ENCODE measurements at places on chromosomes 2 and 18. TPM values are rescaled to one million over a fixed set of nuclear protein-coding genes. Genes with fewer than 3 reads are reported as not detected.

GRCh38 chr18:41324020-41324791 lies 630.8 kb upstream of the PIK3C3 start:
- H3K27ac ChIP-seq, result no peak overlapping the region
- no peaks in the 10 kb centered on the region for H3K36me3 ChIP-seq
- DNase-seq, result no peak
- no peak overlapping the region for H3K4me3 ChIP-seq
- H3K4me1 ChIP-seq, result no peaks in the 10 kb centered on the region
- no peaks in the 10 kb centered on the region for H3K27me3 ChIP-seq

DNA sequence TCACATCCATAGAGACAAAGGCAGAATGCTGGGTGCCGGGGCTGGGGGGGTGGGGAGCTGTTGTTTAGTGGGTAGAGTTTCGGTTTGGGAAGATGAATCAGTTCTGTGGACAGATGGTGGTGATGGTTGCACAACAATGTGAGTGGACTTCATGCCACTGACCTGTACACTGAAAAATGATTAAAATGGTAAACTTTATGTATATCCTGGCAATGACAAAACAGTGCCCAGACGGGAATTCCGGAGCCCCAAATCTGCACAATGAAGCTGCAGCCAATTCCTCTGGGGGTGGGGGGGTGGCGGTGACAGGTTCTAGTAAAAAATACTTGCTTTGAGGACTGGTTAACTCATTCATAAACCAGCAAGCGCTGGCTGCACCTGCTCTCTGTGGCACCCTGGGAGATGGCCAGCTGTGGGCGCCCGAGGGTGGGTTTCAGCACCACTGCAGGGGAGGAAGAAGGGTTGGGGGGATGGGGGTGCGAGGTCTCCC lies 81.8 kb upstream of the HPCAL1 start:
- H3K27me3 ChIP-seq, result no peaks in the 10 kb centered on the region
- H3K4me1 ChIP-seq, result no peaks in the 10 kb centered on the region
- H3K36me3 ChIP-seq, result no peaks in the 10 kb centered on the region
- H3K4me3 ChIP-seq, result no peak overlapping the region

ONECUT2 gene
- total RNA-seq, result not detected

LONRF2 gene
- 0.05 TPM for total RNA-seq

SCN2A gene
- total RNA-seq, result not detected

UGT1A5 gene
- total RNA-seq, result not detected

Data from naive thymus-derived CD4-positive, alpha-beta T cell (primary cell).